ENCODE measurements at places on chromosomes 12 and 14. TPM values are rescaled to one million over a fixed set of nuclear protein-coding genes. Genes with fewer than 3 reads are reported as not detected.

- H3K4me1 ChIP-seq: no peaks in the 10 kb centered on the region
- H3K36me3 ChIP-seq: no peaks in the 10 kb centered on the region
- H3K27ac ChIP-seq: no peak overlapping the region
- DNase-seq: no peak
- H3K27me3 ChIP-seq: no peaks in the 10 kb centered on the region
These were observed 8.0 kb upstream of the DYNC1H1 start for GRCh38 chr14:101956179-101956885.

Gene EMC9
- total RNA-seq: 22.9 TPM

DNA sequence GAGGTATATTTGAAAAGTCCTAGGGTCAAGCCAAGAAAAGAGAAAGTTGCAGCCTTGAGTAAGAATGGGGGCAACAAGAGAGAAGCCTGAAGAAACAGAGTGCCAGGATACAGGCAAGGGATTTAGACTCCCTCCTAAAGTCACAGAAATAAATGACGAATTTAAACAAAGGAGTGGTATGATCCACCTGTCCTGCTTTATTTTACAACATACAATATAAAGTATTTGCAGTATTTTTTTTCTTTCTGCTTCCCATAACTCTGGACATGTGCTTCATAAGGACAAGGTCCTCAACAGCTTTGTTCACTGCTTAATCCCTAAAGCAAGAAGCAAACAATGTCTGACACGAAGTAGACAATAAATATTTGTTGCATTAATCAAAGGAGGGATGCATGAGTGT, 57.4 kb downstream of the IFNG start:
- H3K27ac ChIP-seq: no peak overlapping the region
- no peaks in the 10 kb centered on the region for H3K4me1 ChIP-seq
- H3K4me3 ChIP-seq: no peak overlapping the region

GRCh38 chr12:131171029-131171428, 217.3 kb downstream of the ADGRD1 start:
- no peaks in the 10 kb centered on the region for H3K36me3 ChIP-seq
- no peak overlapping the region for H3K4me3 ChIP-seq
- no peak for DNase-seq
- no peaks in the 10 kb centered on the region for H3K27me3 ChIP-seq
- H3K4me1 ChIP-seq: peaks cover 7% of the 10 kb centered on the region

Gene DPPA3
- total RNA-seq: not detected

Gene MYF5
- total RNA-seq: not detected
